WERI-Rb-1 (cell line): ENCODE measurements at places on chromosomes 6 and 20.

DNA sequence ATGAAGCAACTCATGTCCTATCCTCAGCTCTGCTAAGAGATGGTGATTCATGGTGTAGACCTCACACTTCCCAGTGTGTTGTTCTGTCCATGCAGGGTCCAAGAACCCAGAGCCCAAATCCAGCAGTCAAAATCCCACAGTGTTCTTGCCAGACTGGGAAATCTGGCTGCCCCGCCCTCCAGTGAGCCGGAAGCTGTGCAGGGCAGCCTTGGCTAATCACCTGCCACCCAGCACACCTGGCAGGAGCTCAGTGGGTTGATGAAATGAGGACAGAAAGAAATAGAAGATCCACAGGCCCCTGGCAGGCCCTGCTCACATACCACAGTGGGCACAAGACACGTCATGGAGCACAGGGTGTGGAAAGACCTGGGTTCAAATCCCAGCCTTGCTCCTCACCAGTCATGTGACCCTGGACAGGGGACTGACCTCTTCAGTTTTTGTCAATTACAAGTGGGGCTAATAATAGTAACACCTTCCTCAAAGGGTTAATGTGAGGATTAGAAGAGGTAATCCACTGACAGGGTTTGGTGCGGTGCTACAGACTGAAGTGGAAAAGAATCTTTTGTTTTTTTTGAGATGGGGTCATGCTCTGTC, 13.6 kb upstream of the GUCA1A start:
- peak; percentile 57 for DNase-seq

- peak; percentile 57 for DNase-seq
These were observed 9.6 kb downstream of the JARID2 start for GRCh38 chr6:15255481-15255880.

GRCh38 chr20:18004384-18005031, 35.7 kb downstream of the MGME1 start:
- peak; percentile 39 for DNase-seq

DNA sequence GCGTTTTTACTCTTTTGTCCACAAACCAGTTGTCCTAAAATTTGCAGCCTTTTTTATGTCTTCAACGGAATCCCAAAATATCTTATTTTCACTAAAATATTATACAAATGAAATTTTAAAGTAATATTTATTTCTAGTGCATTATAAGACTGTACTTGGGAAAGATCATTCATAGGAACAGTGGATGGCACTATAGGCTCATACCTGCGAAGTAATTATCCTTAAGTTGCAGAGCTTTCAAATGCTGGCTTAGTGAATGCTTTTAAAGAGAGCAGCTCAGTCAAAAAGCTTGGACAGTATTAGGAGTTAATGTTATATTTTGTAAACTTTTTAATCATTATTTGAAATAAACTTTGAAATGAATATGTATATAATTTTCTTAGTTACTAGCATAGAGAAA, 254.9 kb downstream of the CDKAL1 start:
- no peak for DNase-seq

DNA sequence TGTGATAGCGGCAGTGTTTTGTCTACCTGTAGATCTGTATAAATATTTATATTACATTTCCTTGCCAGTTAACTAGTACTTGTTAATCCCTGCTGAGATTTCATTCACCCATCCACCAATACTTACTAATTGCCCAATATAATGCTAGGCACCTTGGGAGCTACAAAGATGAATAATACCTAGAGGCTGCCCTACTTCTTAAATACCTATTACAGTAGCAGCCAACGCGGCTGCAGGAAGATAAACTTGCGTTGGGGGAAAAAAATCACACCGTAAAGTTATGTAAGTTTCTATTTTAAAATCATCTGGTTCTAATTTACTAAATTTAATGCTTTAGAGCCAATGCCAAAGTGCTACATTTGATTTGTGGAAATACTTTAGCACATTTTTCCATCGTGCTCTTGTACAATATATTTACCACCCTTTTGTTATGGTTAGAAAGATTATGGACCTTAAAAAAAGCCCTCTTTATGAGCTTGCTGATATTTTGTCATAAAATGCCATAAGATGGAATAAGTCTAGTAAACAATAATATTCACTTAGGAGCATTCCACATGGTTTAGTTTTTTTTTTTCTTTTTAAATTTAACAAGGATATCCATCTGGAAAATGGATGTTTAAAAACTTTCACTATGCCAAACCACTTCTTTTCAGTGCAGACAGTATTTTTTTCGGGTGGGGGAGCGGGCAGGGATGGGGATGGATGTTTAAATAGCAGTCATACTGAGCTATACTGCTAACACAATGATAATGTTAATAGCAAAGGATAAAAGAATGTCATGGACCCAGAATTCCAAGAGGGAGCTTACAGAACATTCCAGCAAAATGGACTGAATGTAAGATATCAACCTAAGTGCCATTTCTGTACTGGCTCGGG, 13.2 kb upstream of the NEDD9 start:
- DNase-seq = no peak

- no peak for DNase-seq
These were observed at the start of gene GPX5 for GRCh38 chr6:28525496-28526039. Gene GPX5 (plus strand): TSS chr6:28525881. CDS start chr6:28526014, 133 bp downstream.

DNA sequence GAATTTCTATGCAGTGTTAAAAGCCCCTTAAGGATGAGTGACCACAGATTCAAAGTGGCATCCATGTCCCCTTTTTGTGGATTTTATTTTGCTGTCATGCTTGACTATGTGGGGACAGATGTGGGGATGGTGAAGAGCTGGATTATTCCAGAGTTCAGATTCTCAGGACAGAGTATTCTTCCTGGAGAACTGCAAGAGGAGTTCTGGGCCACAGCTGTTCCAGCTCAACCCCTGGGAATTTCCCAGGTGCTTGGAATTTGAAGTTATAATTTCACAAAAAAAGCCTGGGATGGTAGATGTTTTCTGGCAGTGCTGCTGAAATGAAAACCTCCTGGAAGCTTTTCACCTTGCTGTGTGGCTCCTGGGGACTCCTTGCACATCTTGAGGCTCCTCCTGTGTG, 671.8 kb upstream of the MARCKS start:
- no peak for DNase-seq

DNA sequence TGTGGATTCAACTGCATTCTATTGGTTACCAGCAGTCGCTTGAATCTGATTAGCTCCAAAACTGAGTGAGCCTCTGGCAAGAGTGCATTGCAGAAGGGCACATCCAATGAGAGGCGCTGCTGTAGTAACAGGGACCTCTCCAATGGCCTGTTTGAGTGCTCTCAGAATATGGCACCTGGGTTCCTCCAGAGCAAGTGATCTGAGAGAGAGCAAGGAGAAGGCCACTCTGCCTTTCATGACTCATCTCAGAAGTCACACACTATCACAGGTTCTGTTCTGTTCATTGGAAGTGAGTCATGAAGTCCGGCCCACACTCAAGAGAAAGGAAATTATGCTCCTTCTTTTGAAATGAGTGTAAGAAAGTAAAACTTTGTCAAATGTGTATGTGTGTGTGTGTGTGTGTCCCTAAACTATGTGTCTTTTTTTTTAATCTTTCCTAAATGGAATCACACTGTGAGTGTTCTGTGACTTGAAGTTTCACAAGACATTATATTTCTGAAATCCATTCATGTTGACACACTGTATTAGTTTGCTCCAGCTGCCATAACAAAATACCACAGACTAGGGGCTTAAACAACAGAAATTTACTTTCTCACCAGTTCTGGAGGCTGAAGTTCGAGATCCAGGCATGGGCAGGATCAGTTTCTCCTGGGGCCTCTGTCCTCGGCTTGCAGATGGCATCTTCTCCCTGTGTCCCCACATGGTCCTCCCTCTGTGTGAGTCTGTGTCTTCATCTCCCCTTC, 138.3 kb upstream of the CDYL start:
- DNase-seq = no peak

DNA sequence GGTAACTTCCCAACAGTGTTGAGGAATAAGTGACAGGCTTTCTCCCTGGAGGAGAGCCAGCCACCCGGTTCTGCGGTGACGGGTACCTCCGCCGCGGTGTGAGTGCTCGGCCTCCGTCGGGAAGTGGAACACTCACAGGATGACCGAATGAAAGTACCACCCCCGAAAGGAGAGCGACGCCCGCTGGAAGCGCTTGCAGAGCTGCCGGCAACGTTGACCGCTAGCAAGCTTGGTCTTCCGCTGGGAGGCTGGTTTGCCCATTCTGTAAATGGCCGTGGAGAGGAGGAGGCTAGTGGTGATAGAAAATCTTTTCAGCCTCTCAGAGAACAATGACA, 614 bp upstream of the TMEM242 start:
- peak; percentile 84 for DNase-seq

- peak; percentile 55 for DNase-seq
These were observed 278.7 kb upstream of the PRND start for GRCh38 chr20:4443016-4443415.

DNA sequence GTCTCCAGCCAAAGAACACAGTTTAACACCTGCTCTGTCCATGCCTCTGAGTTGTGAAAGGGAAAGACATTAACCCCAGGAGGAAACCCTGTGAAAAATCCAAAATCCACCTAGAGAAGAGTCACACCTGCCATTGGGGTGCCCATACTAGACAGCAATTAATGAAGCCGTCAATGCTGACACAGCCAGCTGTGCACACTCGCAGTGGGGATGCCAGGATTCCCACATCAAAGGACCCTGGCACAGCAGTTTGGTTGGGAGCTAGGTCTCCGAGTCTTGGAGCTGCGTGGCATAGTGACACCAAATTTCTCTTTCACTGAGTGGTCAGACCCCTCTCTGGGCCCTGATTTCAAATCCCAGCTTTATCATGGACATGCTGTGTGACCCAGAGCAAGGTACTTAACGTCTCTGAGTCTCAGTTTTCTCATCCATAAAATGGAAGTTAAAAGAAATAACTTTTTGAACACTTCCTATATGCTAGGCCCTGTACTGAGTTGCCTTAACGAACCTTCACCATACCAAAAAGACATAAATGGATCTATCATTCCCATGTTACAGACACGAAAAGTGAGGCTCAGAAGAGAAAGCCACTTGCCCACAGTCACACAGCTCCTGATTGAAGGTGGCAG, 30.8 kb downstream of the BPIFB1 start:
- no peak for DNase-seq

GRCh38 chr20:38875175-38875993, 50.8 kb upstream of the FAM83D start:
- DNase-seq = no peak

- DNase-seq = no peak
These were observed 132.1 kb downstream of the AIG1 start for GRCh38 chr6:143192766-143193165.

DNA sequence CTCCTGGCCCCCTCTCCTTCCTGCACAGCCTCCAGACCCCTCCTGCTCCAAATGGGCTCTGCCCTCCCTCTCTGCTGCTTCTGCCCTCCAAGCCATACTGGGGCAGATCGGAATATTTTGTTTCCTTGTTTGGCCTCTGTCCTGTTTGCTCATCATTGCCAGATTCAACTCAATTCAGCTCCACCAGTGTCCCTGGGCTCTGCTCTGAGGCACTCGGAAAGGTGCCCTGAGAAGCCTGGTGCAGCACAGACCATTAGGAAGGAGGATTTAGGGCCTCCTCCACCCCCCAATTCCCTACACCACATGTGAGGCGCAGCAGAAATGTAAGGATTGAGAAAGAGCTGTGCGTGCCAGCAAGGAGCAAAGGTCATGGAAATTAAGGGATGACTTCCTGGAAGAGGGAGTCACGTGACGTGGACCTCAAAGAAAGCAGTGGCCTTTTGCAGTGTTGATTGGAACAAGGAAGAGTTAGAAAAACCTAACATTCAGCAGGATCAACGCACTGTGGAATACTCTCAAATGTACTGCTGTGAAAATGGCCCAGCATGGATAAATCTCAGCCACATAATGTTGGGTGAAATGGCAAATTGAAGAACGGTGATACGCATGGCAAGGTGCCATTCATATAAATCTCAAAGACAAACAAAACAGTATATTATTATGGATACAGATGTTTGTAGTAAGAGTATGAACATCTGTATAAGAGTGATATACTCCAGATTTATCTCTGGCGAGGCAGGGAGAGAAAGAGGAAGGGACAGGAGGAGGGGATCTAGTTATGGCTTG, 229.5 kb upstream of the RNF24 start:
- DNase-seq = no peak

- DNase-seq = no peak
These were observed 269.1 kb upstream of the FOXQ1 start for GRCh38 chr6:1042583-1043457.

- DNase-seq = no peak
These were observed 11.5 kb downstream of the NFKBIL1 start for GRCh38 chr6:31558631-31559500.

GRCh38 chr20:57440678-57441509, 49.7 kb downstream of the RBM38 start:
- DNase-seq = peak; percentile 59

- DNase-seq = no peak
These were observed 30.2 kb downstream of the RANBP9 start for GRCh38 chr6:13681305-13682061.

DNA sequence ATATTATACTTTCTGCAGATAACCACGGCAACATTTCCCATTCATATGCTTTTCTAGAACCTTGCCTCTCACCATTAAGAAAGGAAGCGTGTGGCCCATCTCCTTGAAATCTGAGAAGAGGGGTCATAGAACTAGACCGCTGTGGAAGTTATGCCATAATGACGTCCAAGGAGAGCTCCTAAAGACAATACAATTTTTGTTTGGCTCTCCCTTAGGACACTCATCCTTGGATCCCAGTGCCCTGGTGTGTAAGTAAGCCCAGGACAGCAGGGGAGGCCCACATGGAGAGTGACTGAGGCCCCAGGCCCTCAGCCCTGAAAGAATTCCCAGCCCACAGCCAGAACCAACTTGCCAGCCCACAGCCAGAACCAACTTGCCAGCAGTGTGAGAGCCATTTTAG, 379.6 kb downstream of the FOXA2 start:
- no peak for DNase-seq
